Activated CD8-positive, alpha-beta memory T cell treated with anti-CD3 and anti-CD28 coated beads for 24 hours (primary cell): ENCODE measurements at places on chromosomes 11 and 22.

DNA sequence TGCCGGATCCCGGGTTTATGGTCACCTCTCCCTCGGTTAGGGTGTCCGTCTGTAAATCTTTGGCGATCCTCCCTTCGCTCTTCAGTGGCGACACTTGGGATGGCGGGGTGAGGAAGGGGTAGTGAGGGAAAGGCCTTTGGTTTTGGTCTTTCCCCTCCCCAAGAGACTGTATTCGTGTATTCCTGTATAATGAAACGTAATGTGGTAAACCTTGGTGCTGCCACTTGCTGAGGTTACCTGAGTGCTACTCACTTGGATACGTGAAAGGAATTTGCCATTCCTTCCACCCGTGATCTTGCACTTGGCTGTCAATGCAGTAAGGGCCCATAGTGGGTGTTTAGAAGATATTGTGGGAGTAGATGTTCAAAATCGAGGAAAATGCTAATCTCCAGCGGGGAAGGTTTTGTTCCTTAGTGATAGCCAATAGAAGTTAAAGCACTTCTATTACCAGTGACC, 578 bp upstream of the NUP160 start:
- DNase-seq, result no peak

DNA sequence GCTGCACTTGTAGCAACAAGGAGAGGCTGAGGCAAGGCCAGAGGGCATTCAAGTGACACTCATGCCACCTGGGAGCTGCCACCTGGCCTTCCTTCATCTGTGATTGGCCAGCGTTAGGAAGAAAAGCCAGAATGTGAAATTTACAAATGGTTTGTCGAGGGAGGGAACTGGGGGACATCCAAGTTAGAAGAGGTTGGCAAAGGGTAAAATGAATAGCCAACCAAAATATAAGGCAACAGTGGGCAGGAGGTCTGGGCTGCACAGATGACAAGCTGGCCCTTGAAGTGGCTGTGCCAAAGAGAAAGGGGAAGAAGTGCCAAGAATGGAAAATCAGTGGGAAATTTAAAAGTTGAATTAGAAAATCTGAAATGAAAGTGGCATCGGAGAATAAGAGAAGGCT, 221.4 kb downstream of the C11orf91 start:
- no peak for DNase-seq

GRCh38 chr11:61923166-61924063, 6.0 kb upstream of the RAB3IL1 start:
- DNase-seq, result no peak

- no peak for DNase-seq
Measured at GRCh38 chr11:10633261-10633660, 60.3 kb downstream of the IRAG1 start.

GRCh38 chr11:44528103-44528502, 37.4 kb upstream of the CD82 start:
- DNase-seq, result no peak

- peak; percentile 49 for DNase-seq
Measured at GRCh38 chr11:117837070-117837776, 12.7 kb upstream of the FXYD2 start.

DNA sequence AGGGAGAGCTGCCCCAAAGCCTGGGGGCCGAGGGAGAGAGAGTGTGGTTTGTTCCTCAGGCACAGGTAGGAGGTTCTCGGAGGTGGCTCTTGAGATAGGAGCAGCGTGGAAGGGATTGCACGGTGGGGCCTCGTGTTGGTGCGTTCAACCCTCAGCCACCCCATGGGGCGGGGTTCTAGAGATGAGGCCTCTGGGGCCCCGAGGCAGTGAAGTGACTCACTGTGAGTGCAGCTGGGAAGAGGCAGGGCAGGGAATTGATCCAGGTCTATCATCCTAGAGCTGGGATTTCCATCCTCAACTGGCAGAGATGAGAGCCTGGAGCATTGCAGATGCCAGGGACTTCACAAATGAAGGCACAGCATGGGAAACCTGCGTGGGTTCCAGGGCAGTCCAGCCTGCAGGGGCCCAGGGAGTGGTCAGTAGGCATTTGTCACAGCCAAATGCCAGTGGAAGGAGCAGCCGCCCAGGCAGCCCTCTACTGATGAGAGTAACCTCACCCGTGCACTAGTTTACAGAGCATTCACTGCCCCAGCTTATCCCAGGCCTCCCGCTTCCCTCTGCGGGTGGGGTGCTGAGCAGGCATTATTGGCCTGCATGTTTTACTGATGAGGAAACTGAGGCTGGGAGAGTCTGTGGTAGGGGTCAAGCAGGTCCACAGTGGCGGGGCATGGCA, 5.1 kb upstream of the SMARCB1 start:
- DNase-seq, result no peak

- DNase-seq, result no peak
Measured at GRCh38 chr22:48827268-48827846, 1000.3 kb downstream of the BRD1 start.

DNA sequence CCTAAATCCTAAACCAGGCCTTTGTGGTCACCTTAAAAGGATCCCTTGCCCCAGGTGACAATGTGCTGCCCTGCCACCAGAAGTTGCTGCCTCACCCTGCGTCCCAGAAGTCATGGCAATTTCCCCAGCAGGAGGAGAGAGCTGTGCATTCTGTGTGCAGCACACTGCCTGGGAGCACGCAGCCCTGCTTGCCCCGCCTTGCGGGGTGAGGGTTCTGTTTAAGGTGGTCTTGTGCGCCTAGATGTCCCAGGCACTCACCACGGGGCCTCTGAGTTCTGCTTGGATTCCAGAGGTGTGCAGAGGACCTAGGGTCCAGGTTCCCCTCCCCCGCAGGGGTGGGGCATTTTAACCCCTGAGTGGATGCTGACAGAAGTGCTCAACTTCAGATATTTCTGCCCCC, 95.0 kb downstream of the GRAMD1B start:
- no peak for DNase-seq

DNA sequence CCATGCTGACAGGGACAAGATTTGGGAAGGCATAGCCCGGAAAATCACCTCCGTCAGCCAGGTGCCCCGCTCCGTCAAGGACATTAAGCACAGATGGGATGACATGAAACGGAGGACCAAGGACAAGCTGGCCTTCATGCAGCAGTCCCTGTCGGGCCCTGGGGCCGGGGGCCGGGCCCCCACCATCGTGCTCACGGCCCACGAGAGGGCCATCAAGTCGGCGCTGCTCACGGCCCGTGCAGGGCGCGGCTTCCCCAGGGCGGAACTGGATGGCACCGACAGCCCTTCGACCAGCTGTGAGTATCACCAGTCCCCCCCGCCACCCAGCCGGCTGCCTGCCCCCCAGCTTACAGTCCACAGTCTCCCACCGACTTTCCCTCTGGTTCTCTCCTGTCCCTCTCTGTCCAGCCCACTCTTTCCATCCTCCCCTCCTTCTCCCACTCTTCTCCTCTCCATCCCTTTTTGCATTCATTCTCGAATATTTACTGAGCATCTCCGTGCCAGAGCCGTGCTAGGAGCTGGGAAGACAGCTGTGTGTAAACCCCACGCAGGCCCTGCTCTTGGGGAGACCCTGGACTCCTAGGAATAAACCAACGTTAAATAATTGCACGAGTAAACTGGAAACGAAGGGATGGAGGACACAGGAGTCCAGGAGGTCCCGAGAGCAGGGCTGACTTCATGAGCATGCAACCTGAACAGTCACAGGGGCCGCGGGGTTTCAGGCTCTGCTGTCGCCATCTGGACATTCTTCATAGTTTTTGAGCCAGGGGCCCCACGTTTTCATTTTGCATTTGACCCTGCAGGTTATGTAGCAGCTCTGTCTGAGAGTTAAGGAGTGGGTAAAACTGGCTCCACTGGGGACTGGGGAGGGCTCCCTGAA, 62.8 kb downstream of the PRDM11 start:
- no peak for DNase-seq

DNA sequence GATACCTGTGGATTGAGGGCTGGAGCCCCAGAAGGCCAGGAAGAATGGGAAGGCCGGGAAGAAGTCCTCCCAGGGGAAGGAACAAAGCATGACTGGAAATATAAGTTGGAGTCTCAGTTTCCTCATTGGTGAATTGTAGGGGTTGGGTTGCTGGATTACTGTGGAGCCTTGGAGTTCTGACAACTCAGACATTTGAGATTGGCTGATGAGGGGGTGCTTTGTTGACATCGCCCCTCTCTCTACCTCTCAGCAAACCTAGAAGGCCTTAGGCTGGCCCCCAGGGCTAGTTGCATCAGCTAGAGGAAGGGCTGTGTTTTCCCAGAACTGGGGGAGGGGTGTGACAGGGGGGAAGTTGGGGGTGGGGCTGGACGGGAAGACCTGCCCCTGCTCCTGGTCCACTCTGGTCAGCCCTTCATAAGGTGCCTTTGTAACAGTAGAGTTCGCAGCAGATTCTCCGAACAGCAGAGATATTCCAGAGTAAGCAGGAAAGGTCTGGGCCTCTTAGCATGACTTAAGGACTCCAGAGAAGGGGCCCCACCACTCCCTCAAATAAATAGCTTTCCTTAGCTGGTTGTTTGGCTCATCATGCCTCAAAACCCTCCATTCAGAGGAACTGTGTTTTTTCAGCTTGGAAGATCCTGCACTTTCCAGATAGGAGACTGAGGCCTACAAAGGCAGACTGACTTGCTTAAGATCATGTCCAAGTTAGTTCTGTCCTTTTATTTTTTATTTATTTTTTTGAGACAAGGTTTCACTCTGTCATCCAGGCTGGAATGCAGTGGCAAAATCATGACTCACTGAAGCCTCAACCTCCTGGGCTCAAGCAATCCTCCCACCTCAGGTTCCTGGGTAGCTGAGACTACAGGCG, 12.5 kb upstream of the THRSP start:
- DNase-seq, result no peak

- DNase-seq, result peak; percentile 55
Measured at GRCh38 chr11:74010306-74011300, 1.7 kb upstream of the UCP3 start.

DNA sequence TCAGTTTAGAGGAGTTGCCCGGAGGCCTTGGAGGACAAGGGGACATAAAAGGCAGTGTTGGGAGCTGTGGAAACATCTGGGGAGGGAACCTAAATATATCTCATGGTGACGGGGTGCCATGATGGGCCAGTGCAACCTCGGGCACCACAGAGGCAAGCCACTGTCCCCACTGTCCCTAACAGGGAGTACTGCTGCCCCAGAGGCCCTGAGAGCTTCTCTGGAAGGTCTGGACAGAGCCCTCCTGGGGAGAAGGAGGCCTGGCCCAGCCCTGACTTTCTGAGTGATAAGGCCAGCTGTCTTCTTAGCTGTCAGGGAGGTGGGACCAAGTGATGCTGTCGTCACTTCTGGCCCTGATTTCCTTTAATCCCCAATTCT, 5.5 kb upstream of the P2RY6 start:
- peak; percentile 35 for DNase-seq

GRCh38 chr22:32780726-32781310, 20.7 kb upstream of the TIMP3 start:
- DNase-seq, result no peak

DNA sequence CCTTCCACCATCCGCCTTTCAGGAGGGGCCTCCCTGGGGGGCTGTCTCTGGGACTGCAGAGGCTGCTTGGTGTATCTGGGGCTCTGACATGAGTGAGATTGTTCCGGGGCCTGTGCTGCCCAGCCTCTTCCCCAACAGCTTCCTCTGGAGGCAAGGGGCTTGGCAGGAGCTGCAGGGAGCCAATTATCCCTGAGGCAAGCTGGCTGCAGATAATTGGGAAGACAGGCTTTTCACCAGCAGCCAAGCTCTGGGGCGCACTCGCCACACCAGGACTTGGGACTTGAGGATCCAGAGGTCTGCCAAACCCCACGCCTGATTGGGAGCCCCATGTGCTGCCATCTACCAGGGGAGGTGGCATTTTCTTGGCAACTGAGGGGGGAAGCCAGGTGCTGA, 15.6 kb upstream of the RTN4R start:
- no peak for DNase-seq

GRCh38 chr11:120335556-120335907, 681 bp upstream of the ARHGEF12 start:
- DNase-seq, result no peak

DNA sequence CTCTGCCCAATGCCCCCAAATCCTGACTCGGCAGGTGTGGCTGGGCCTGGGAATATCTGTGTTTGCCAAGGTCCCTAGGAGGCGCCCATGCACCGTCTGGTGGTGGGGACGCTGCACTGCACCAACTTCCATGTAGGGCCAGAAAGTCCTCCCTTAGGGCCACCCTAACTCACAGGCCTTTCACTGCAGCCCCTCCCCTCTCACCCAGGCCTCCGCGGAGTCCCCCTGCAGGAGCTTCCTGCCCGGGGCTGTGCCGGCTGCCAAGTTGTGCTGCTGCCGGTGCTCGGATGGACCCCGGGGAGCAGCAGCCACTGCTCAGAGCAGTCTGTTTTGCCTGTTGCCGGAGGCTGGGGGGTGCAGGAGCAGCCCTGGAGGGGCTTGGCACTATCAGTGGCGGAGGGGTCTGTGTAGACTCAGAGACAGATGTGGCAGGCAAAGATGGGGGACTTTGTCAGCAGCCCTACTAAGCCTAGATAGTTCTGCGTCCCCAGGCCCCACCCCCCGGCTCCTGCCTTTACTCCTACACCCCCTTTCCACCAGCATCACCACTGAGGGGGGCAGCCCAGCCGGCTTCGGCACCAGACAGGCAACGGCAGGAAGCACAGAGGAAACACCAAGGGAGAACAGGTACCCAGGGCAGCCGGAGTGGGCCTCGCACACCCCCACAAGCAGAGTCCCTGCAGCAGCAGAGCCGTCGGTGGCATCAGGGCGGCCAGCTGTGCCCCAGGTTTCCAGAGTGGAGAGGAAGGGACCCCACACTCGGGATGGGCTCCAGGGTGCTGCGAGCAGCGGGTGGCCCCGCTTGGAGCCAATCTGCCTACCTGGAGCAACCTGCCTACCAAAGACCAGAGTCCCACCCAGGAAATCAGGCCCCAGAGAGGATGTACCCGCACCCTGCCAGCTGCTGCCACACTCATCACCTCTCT, 124.3 kb downstream of the TRIM29 start:
- DNase-seq, result no peak

DNA sequence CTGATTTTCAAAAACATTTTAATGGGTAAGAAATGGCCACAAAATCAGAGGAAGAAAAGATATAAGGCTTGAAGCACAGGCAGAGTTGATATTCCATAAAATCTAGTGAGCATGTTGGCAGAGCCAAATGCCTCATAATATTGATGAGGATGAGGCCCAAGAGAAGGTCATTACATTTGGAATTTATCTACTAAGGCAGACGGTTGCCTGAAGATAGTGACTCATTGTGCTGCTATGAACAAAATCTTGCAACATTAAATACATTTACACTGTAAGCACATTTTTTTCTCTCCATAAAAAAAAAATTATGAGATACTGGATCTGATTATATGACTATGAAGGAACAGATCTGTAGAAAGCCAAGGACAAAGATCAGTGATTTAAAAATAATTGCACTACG, 881.4 kb upstream of the CHORDC1 start:
- no peak for DNase-seq

- no peak for DNase-seq
Measured at GRCh38 chr22:30127749-30128166, 47.5 kb downstream of the HORMAD2 start.

GRCh38 chr11:115199481-115200069, 304.6 kb downstream of the CADM1 start:
- no peak for DNase-seq

DNA sequence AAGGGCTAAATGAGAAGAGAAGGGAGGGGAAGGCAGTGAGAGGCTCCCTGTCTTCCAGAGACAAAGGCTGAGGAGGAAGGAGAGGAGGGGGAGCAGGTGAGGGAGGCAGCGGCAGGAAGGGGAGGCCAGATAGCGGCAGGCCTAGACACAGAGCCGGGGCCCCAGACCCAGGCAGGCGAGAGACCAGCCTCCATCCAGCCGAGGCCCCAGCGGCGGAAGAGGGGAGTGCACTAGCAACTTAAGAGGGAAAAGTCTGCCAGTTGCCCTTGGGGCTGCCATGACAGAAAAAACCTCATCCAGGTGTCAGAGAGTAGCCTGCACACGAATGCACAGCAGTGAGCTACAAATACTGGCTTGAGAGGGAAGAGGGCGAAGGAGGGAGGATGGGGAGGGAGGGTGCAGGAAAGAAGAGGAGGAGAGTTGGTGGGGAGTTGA, 46.7 kb downstream of the IGLL1 start:
- peak; percentile 62 for DNase-seq
